NCI-H82 (cell line): ENCODE measurements at places on chromosomes 2 and 18.

- no peak for DNase-seq
Measured at GRCh38 chr18:67621049-67621713, 104.7 kb upstream of the DSEL start.

GRCh38 chr18:36849288-36850006, 20.5 kb downstream of the KIAA1328 start:
- DNase-seq, result no peak

- peak; percentile 94 for DNase-seq
Measured at GRCh38 chr2:119431155-119431975, at the start of gene TMEM37. TMEM37 (plus strand) TSS chr2:119431854; CDS start chr2:119431904, 50 bp downstream.

- peak; percentile 65 for DNase-seq
Measured at GRCh38 chr2:72995430-72996116, 75.9 kb downstream of the SFXN5 start.

GRCh38 chr18:39779926-39780325, 2175.1 kb upstream of the PIK3C3 start:
- DNase-seq, result no peak

- DNase-seq, result no peak
Measured at GRCh38 chr2:71938659-71939587, 208.7 kb downstream of the CYP26B1 start.

GRCh38 chr18:36349552-36349951, 52.0 kb downstream of the FHOD3 start:
- no peak for DNase-seq

DNA sequence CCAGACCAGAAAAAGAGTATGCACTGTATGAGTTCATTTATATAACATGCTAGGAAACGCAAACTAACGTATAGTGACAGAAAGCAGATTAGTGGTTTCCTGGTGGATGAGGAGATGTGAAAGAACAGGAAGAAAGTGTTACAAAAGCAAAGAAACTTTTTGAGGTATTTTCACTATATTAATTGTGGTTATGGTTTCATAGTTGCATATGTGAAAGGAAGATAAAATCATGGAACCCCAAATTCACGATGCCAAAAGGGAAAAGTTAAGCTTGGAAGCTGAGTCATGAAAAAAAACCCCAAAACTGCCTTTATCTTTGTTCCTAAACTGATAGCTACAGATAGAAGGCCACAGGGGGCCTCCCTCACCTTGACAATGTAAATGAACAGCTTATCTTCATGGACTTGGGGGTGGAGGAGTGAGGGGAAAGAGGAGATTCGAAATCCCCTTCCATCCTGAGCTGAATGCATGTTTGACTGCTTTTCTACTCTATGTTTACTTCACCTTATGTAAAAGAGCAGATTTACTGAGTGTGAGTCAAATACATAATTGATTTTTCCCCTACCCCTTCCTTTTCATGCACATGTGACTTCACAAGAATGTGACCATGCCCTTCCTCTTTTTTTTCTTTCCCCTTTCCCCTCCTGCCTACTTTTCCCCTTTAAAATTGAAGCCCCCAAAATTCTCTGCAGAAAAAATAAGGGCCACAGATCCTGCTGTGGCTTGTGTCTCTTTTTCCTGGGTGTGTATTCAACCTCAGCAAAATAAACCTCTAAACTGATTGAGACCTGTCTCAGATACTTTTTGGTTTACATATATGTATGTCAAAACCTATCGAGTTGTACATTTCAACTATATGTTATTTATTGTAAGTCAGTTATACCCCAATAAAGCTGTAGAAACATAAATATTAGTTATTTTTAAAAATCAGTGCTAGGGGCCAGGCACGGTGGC, 100.1 kb upstream of the TLK1 start:
- peak; percentile 29 for DNase-seq

GRCh38 chr2:124211461-124211860, 186.4 kb downstream of the CNTNAP5 start:
- DNase-seq, result no peak

GRCh38 chr2:226487573-226487972, 312.0 kb downstream of the IRS1 start:
- no peak for DNase-seq

DNA sequence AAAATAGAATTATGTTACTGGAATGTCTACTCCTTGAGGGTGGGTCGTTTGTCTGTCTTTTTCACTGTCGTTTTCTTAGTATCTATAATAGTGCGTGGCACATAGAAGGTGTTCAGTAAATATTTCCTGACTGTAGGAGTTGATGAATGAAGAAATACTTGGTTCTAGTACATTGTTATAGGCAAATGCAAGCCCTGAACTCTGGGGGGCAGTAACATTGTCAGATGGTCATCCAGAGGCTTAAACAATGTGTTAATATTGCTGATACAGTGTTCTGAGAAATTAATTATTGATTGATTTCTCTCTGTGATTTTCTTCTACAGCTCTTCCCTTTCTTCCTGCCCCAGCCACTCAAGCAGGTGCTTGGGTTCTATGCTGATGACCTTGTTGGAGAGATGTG, 24.4 kb upstream of the THOC1 start:
- DNase-seq, result no peak

- no peak for DNase-seq
Measured at GRCh38 chr2:127790694-127791529, 20.1 kb downstream of the WDR33 start.

GRCh38 chr2:185790361-185790760, 51.8 kb downstream of the FSIP2 start:
- no peak for DNase-seq

- DNase-seq, result no peak
Measured at GRCh38 chr2:43518181-43518580, 77.7 kb downstream of the THADA start.

GRCh38 chr2:157592948-157593347, 35.7 kb downstream of the ACVR1C start:
- DNase-seq, result peak; percentile 28

- no peak for DNase-seq
Measured at GRCh38 chr2:151138507-151138906, 123.2 kb downstream of the RBM43 start.

GRCh38 chr18:65750389-65751154, at the start of gene CDH7:
CDH7 (plus strand) TSS chr18:65751012; CDS start chr18:65762843, 11,831 bp downstream.
- peak; percentile 67 for DNase-seq

GRCh38 chr2:191436368-191437055, 191.3 kb downstream of the MYO1B start:
- DNase-seq, result no peak

DNA sequence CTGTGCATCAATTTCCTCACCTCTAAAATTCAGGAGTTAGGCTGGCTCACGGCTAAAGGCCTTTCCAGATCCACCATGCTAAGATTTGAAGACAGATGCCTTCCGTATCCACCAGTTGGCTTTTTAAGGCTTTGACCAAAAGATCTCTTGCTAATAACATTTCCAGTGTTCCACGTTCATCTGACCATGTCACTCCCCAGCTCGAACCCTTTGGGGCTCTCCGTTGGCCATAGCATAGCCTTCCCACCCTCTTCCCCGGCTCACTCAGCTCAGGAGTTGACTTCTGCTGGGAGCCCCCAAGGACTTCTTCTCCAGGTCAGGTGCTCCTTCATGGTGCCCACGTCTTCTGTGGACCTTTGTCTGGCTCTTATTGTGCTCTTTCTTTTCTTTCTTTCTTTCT, 53.3 kb downstream of the MYCN start:
- DNase-seq, result no peak

GRCh38 chr2:150046810-150047209, 440.7 kb downstream of the RND3 start:
- DNase-seq, result peak; percentile 26

- peak; percentile 95 for DNase-seq
Measured at GRCh38 chr2:105103481-105103880, 65.6 kb downstream of the MRPS9 start.

DNA sequence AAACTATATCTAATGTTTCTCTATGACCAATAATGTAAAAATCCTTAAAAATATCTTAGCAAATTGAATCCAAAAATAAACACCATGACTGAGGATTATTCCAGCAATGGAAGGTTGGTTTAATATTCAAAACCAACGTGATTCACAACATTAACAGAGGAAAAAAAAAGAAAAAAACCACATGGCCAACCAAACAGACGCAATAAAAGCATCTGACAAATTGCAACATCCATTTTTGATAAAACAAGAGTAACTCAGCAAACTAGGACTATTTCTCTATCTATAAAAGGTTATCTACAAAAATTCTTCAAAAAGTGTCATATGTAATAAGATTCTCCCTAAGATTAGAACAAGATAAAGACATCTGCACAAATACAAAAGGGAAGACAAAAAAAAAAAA, 28.9 kb downstream of the PPP3R1 start:
- no peak for DNase-seq

- DNase-seq, result no peak
Measured at GRCh38 chr2:160652236-160652635, 158.6 kb upstream of the RBMS1 start.

DNA sequence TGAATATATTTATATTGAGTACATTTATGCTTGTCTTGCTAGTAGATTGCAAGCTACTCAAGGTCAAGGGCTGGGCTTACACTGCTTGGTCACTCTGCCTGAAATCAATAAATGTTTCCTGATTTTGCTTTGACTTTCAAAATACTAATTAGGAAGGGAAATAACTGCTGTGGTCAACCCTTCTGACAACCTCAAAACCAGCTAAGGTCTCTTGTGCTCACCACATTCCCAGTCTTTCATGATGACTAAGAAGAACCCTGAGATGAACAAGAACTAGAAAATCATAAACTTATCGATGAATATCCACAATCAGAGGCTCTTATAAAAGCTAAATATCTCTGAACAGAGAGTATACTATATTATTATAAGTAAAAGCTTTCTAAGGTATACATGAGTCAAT, 33.3 kb downstream of the ABCB11 start:
- DNase-seq, result no peak

DNA sequence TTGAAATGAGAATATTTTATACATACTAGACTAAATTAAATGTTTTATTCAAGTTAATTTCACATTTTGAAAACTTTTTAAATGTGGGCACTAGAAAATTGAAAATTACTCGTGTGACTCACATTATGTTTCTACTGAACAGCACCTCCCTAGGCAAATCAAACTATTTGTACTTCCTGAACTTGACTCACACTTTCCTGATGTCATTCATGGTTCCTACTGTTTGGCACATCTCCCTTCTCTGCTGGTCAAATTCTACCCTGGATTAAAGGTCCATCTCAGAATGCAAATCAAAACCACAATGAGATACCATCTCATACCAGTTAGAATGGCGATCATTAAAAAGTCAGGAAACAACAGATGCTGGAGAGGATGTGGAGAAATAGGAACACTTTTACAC, 16.7 kb downstream of the LHCGR start:
- no peak for DNase-seq

GRCh38 chr2:216243026-216243425, 129.3 kb downstream of the MARCHF4 start:
- no peak for DNase-seq

- no peak for DNase-seq
Measured at GRCh38 chr2:178195390-178196166, 1.3 kb downstream of the OSBPL6 start.

GRCh38 chr2:41129988-41130387, 678.1 kb upstream of the SLC8A1 start:
- DNase-seq, result no peak
